SHP77 treated with DMSO at 0.1 percent for 48 hours (cell line): ENCODE measurements at places on chromosomes 2 and 18.

DNA sequence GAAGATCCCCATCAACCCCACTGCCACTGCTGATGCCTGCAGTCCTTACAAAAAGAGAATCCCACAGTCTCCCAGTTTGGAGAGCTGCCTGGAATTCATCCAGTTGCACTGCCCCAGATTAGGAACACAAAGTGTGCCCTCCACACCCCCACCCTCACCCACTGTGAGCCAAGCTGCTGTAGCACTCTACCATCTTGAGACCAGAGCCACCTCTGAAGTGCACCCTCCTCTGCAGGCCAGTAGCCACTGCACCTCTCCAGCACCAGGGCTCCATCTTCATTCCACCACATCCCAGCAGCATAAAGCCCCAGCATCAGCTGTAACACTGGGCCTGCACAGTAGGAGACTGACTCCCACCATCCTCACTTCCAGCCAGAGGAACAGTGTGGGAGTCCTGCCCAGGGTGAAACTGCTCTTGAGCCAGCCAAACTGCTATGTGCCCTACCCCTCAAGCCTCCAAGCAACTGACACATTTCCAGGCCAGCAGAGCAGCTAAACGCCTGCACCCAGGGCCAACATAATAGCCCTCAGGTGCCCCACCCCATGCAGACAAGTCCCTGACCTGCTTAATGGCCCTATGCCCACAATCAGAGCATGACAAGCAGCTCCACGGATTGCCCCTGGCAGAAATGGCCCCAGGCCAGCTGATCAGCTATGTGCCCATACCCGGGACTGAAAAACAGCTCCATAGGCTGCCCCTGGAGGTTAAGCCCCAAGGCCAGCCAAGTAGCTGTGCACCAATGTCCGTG, 206.0 kb downstream of the ATAD2B start:
- DNase-seq: no peak

GRCh38 chr18:12449051-12449785, 41.5 kb downstream of the PRELID3A start:
- DNase-seq: no peak

DNA sequence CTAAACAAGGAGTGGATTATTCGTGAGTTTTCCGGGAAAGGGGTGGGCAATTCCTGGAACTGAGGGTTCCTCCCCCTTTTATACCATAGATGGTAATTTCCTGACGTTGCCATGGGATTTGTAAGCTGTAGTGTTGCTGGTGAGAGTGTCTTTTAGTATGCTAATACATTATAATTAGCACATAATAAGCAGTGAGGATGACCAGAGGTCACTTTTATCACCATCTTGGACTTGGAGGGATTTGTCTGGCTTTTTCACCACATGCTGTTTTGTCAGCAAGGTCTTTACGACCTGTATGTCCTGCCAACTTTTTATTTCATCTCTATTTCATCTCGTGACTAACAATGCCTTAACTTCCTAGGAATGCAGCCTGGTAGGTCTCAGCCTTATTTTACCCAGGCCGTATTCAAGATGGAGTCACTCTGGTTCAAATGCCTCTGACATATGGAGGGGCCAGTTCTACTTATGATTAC, 124.8 kb upstream of the B3GNT2 start:
- no peak for DNase-seq

DNA sequence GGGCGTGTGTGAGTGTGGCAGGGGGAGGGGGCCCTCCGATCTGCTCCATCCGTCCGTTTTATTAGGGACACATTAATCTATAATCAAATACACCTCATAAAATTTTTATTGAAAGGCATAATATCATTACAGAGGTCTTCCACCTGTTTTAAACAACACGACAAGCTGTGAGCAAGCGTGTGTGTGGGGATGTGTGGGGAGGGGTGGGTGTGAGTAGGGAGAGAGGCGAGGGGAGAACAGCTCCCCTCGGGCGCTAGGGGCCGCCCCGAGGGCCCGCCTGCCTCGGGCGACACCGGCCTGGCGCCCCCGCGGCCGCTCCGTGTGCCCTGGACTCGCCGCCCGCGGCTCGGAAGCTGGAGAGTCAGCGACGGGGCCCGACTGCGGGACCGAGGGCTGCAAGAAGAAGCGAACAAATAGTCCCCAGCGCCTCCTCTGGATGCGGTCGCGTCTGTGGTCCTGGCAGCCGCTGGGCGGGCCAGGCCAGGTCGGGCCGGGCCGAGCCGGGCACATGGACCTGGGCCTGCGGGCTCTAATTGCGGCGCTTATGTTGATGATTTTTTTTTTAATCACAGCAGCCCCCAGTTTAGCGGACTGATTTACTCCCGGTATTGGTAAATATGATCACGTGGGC, 352 bp upstream of the HOXD9 start:
- DNase-seq: no peak

- no peak for DNase-seq
Measured at GRCh38 chr18:7373441-7373840, 142.6 kb downstream of the LRRC30 start.

DNA sequence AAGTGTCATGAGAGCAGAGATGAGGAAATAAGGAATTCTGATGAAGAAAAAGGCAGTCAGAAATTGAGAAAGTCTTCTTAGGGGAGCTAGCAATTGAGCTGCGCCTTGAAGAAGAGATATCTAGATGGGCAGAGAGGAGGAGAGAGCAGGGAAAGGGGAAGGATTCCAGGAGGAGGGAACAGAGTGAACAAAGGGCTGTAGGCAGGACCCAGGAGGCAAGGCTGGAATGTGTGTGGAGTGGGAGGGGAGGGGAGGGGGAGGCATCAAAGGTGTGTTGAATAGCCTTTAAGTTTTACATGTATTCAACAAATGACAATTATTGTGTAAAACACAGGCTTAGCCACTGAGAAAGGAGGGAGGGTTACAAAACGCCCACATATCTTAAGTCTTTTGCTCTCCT, 164.5 kb downstream of the TDRD15 start:
- DNase-seq: no peak

DNA sequence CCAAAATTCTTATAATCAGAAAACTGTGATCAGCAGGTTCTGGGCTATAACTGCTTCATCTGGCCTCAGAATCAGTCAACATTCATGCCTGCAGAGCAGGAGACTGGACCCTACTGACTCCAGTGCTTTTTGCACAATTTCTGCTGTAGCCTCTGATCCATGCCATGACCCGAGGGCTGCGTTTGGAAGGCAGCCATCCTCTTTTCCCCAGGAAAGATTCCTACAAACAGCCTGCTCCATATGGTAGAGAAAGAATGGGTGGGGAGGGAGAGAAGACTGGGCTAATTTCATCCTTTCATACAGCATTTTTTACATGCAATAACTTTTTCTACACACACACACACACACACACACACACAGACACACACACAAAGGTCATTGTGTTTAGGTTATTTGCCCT, 133.0 kb upstream of the MMADHC start:
- DNase-seq: no peak

GRCh38 chr18:53458944-53459580, 765.4 kb downstream of the MBD2 start:
- no peak for DNase-seq

DNA sequence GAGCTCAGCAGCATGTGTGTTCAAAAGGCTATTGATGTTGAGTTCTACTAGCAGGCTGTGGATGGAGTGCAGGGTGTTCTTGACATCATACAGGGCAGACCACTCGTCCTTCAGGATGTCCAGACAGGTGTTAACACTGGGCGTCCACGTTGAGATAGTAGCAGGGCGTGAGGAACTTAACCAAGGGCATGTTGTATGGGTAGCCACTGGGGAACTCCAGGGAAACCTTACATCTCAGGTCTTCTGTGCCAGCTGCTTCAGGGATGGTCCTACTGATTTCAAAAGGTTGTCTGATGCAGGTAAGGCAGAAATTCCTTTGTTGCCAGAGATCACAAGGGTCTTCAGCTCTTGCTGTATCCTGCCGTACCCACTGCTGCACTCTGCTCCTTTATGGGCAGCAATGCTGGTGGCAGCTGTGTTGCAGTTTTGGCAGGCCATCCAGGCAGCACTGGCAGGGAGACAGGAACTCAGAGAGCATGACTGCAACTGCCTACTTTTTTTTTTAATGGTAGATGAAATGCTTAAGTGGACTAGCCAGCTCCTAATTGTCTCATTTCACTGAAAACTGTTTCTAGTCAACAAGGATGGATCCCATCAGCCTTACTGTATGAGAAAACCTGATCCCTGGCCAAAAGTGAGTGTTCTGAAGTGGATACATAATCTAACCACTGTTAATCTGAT, 32.4 kb upstream of the RBBP8 start:
- no peak for DNase-seq

DNA sequence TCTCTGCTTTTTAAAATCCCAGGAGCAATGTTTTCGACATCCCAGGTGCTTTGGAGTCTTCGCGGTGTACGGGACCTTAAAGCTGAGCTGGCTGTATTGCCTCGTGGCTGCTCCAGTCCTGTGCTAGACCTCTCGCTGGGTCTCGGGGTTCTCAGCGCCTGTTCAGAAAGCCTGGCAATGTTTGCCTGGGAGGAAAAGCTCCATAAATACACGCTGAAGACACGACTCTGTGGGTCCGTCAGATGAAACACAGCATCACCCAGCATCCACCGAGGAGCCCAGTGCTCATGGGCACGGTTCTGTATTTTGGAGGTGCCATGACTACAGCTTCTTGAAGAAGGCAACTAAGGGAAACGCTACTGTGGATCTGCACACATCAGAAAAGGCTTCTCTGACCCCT, 21.6 kb downstream of the MBP start:
- DNase-seq: no peak

- no peak for DNase-seq
Measured at GRCh38 chr18:36314098-36314497, 16.6 kb downstream of the FHOD3 start.
